C1 segment of cervical spinal cord (tissue), 14 donors: ENCODE measurements at places on chromosomes 2 and 18.

- DNase-seq, result no peak
Observed at GRCh38 chr2:173654896-173655265, 300.2 kb downstream of the CDCA7 start.

DNA sequence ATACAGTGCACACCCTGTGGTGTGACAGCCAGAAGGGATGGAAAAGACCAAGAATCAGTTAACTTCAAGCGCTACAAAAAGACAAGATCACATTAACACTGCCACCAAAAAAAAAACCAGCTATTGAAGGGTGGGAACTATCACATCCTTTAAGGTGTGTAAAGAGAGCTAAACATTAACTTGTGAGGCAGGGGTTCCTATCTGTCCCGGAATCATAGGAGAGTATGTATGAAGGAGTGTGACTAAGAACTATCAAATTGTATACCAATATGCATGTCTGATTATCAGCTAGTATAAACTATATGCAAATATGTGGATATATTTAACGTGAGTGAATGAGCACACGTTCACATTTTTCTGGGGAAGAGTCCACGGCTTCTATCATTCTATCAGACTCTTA lies 88.4 kb upstream of the DNER start:
- no peak for DNase-seq

DNA sequence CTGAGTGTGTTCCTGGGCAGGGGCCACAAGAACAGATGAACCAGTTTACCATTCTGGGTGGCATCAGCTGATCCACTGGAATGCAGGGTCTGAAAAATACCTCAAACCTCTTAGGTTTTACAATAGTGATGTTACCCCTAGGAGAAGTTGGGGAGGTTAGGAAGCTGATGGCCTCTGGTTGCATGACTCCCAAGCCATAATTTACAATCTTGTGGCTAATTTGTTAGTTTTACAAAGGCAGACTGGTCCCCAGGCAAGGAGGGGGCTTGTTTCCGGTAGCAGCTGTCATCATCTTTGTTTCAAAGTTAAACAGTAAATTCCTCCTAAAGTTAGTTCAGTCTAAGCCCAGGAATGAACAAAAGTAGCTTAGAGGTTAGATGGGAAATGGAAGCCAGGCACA lies 113.8 kb upstream of the SLC38A11 start:
- DNase-seq, result no peak

DNA sequence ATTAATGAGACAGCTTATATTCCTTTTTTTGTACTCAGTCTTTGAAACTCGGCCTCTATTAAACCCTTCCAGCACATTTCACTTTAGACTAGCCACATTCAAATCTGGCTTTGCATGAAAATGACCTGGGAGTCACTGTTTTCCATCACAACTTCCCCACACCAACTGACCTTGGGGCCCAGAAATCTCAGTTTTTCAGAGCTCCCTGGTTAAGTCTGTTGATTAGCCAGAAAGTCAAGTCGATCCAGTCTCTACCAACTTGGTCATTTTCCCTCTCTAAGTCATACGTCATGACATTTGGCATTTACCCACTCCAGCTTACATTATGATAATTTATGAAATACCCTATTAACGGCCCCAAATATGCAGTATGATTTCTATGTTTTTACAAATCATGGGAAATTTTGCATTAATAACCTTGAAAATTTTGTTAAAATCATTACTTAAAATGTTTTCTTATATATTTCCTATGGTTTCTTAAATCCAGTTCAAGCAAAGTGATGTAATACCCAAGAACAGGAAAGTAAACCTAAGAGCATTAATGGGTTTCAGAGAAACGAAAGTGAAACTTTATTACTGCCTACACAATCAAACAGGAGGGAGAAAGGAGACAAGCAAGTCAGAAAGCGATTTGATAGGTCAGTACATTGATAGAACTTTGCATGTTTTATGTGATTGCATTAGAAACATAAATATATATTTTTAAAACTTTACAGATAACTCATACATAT lies 77.1 kb downstream of the SPATS2L start:
- DNase-seq, result no peak

DNA sequence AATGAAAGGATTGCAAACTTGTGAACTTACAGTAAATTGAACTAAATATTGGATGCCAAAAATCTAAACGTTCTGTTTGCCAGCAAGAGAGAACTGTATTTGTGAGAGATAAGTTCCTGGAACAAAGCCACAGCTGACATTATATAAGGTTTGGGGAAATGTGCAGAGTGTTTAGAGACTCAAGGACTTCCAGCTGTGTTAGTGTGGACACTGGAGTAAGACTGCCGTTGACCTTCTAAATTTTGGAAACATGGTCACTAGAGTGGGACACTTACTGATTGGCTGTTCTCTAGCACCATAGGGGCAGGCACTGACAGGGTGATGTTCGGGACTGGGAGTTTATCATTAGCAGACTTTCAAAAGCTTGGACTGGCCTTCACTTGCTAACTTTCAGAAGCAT lies 40.5 kb downstream of the SCN9A start:
- no peak for DNase-seq

DNA sequence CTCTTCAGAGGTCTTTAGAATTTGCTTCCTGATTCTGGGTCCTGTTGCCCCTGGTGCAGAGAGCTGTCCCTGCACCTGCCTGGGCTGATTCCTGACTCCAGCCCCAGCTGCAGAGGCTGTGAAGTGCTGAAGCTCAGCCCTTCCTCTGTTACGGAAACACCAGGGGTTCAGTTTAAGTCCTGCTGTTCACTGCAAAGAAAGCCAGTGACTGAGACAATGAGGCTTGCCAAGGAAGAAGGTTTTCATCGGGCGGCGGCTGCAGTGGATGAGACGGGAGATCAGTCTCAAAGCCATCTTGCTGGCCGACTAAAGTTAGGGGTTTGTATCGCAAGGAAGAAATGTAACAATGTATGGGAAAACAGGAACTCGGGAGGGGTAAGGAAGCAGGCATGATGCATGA lies 142.4 kb upstream of the ZNF236 start:
- DNase-seq, result no peak

- DNase-seq, result no peak
Observed at GRCh38 chr2:231854616-231855125, 68.4 kb downstream of the COPS7B start.

- DNase-seq, result no peak
Observed at GRCh38 chr2:222288590-222289277, 10.1 kb downstream of the PAX3 start.

GRCh38 chr18:49014605-49015267 lies 64.0 kb upstream of the SMAD7 start:
- DNase-seq, result no peak

GRCh38 chr2:239385096-239386000 lies 15.5 kb downstream of the HDAC4 start:
- no peak for DNase-seq

DNA sequence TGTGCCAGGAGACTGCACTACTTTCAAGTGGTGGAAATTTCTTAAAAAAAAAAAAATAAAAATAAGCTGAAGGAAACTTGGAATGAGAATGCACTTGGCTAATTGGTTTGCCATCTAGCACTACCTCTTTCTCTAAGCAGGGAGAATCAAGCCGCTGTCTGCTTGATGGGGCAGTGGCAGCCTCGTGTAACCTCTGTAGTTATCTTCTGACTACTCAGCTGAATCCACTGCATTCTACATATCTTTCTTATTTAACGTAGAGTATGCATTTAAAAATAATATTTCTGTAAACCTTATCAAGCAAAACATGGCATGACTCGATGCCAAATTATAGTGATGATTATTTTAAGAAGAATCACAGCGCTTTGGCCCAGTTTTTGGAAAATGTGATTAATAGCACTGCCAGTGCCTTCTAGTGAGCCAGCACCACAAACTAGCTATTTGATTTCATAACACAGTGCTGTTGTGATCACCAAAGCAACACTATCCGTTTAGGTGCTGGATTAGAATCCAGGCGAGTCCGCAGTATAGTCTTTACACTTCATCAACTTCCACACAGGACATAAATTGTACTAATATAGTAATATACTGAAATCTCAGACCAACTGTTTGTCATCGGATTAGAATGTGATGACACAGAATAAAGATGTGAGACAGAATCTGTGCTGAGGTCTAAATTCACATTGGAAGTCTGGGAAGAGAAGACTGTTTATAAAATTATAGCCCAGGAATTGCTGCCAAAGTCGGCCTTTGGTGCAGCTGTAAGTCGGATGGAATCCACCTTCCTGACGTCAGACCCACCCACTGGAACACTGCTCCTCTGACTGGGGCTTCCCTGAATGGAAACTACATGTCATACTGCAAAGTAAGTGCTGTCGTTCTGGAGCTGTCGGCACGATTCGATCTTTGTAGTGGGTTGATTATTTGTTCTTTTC lies 136.5 kb upstream of the ETAA1 start:
- DNase-seq, result no peak

DNA sequence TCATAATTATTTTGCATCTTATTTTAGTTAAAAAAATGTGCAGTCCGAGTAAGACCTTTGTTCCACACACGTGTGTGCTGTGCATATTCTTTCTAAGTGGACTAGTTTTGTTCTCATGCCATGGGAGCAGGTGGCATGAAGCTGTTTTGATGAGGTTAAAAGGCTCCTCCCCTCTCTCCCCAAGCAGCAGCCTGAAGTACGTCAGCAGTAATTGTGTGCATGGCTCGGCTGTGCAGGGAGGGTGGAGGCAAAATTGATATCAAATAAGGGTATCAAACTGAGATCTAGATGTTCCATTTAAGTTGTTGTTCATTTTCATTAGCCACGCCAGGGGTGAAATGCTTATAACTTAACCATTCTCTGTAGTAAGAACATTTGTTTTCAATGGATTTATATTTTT lies at the start of gene NYAP2:
NYAP2 (plus strand) TSS at position 207 of the 400 bp plus-strand sequence. CDS start 9,171 bp downstream, outside the sequence.
- no peak for DNase-seq

GRCh38 chr2:232581725-232582124 lies 31.2 kb downstream of the EIF4E2 start:
- DNase-seq, result no peak

DNA sequence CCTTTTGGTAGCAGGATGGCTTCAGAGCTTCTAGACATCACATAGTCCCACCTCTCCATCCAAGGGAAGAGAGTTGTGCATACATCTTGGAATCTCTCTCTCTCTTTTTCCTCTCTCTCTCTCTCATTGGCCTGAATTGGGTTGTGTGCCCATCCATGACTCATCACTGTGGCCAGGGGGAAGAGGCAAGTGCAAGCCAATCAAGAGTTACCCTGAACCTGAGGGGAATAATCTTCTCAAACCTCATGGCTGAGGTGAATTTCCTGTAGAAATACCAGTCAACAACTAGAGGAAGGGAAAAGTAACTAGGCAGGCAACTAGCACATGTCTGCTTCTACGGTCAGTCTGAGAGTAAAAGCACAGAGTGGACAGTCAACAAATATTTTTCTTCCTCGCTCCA lies 7.3 kb upstream of the CHN1 start:
- DNase-seq, result no peak

DNA sequence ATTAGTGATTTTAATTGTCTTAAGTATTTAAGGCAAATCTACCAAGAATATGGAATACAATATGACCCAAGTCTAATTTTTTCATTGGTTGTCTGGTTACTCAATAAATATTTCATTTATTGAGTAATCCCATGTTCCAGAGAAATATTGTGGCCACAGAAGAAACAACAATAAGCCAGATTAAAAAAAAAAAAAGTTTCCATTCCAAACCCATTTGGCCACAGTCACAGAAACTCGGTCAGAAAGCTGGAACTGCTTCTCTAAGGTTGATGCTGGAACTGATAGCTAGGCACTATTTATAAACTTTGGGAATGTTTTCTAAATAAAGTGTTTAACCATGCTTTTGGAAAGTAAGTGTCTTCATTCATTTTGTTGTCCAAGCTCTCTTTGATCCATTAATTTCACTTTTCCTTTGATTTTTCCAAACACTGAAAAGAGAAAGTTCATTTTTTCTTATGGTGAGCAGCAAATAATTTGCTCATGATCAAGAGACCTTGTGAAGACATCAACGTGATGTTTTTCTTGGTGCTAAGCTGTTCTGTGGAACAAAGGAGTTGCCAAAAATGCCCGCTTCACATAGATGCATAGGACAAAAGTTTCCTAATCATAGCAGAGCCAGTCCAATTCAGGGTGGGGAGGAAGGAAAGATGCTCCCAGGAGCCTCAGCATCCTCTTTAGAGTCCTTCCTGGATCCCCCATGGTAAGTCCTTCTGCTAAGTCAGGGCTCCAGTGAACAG lies 72.1 kb upstream of the CCBE1 start:
- no peak for DNase-seq

DNA sequence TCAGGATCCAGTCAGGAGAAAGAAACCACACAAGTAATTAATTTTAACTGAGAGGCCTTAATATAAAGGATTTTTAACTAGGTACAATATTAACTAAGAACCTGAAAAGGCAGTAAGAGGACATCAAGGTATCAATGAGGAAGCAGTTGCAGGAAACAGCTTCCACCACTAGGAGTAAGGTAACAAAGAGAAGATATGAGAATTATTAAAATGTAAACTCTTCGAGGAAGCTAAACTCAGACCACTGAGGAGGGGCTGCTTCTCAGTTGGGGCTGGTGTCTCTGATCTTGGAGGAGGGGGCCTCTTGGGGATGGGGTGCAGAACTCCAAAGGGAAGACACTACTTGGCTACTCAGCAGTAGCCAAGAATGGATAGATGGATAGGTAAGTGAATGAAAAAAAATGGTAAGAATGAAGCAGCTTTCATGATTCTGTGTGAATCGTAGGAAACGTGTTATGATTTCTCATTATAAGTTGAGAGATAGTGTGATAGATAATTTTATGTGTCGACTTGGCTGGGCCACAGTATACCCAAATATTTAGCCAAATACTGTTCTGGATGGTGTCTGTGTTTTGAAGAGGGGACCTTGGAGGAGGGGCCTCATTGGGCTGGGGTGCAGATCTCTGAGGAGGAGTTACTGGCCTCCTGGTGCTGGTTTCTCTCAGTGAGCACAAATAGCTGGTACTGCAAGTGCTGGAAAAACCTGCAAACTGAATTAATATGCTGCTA lies 547.7 kb upstream of the LRRTM1 start:
- no peak for DNase-seq

DNA sequence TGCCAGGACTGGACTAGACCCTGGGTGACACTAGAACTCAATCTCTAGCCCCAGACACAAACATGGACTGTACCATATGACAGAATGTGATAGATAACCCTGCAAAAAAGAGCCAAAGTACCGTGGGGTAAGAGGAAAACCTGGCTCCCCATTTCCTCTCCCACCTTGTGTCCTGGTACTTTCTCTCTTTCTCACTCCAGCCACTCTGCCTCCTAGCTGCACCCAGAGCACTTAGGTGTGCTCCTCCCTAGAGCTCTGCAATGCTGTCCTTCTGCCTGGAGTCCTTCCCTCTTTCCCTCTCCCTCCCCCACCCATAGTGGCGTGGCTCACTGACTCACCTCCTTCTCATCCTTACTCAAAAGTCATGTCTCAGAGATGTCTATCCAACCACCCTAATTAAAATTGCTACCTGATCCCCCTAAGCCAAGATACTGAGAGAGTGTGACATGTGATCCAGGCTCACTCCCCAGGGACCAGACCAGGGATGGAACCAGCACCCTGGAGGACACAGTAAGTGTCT lies 171.3 kb downstream of the LOXHD1 start:
- no peak for DNase-seq

- peak; percentile 76 for DNase-seq
Observed at GRCh38 chr2:17752892-17753802, 463 bp downstream of the SMC6 start.
